ENCODE measurements at places on chromosomes 11 and 22. TPM values are rescaled to one million over a fixed set of nuclear protein-coding genes. Genes with fewer than 3 reads are reported as not detected.

The LMF2 gene
- 56.8 TPM for total RNA-seq

The OR5A1 gene
- not detected for total RNA-seq

The CATSPER1 gene
- not detected for total RNA-seq

The MRGPRX3 gene
- not detected for total RNA-seq

The OR52N4 gene
- total RNA-seq: not detected

The REXO2 gene
- 203 TPM for total RNA-seq

The HEPHL1 gene
- not detected for total RNA-seq

The KRTAP5-8 gene
- total RNA-seq: 0.36 TPM

The NCF4 gene
- total RNA-seq: 0.36 TPM

The CCDC87 gene
- total RNA-seq: 1.1 TPM

The DBX1 gene
- total RNA-seq: not detected

The DRAP1 gene
- 170 TPM for total RNA-seq

The LMNTD2 gene
- 0.36 TPM for total RNA-seq

GRCh38 chr11:114197799-114198500 is 98.2 kb upstream of the NNMT start:
- H3K27me3 ChIP-seq: no peaks in the 10 kb centered on the region
- peak; percentile 90 for DNase-seq

DNA sequence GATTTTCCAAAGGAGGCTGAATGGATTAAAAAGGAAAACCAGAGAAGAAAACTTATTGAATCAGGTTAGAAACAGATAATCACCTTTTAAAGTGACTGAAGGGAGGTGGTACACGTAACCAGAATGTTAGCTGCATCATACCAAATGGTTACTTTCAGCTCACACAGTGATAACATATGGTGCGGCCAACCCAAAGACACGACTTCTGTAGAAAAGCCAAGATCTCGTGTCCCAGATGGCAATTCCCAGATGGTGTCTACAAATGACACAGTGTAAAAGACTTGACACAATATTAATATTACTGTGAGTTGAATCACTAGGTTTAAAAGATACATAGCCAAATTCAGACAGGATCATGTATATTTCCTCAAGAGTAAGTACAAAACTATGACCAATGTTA is 5.2 kb downstream of the PPP2R1B start:
- no peak for DNase-seq
- H3K36me3 ChIP-seq: peaks cover 61% of the 10 kb centered on the region
- H3K27me3 ChIP-seq: no peaks in the 10 kb centered on the region
- no peak overlapping the region for H3K4me3 ChIP-seq
- peaks cover 13% of the 10 kb centered on the region for H3K4me1 ChIP-seq

- H3K27ac ChIP-seq: no peak overlapping the region
- H3K4me1 ChIP-seq: no peaks in the 10 kb centered on the region
- no peaks in the 10 kb centered on the region for H3K36me3 ChIP-seq
- H3K4me3 ChIP-seq: no peak overlapping the region
- DNase-seq: no peak
Observed at GRCh38 chr22:32994041-32994830, 63.9 kb downstream of the SYN3 start.

DNA sequence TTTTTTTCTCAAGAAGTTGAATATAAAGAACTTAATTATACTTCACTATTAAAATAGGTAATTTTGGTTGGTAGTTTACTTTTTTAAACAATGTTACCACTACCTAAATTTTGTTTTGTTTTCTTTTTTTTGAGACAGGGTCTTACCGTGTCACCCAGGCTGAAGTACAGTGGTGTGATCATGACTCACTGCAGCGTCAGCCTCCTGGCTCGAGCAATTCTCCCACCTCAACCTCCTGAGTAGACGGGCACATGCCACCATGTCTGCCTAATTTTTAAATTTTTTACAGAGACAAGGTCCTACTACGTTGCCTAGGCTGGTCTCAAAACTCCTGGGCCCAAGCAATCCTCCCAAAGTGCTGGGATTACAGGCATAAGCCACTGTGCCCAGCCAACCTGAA is 17.6 kb downstream of the SPCS2 start:
- H3K4me1 ChIP-seq: no peaks in the 10 kb centered on the region
- no peaks in the 10 kb centered on the region for H3K27me3 ChIP-seq
- peak overlapping the region; percentile 32 for H3K27ac ChIP-seq
- DNase-seq: no peak
- H3K36me3 ChIP-seq: peaks cover 32% of the 10 kb centered on the region
- no peak overlapping the region for H3K4me3 ChIP-seq

DNA sequence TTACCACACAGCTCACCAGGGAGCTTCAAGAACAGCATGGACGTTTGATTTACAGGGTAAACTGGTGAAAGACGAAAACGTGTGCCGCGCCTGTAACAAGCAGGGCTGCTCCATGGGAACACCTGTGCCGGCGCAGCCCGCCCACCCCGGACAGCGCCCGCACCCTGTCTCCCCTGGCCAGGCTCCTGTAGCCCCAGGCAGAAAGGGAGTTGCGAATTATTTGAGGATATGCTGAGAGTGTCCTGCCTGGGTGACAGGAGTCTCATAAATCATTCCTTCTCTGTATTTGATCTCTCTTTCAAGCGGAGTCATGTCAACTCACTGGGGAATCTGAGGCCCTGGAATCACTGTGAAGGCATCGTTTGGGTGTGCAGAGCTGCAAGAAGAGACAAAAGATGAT is 804.3 kb downstream of the OPCML start:
- H3K36me3 ChIP-seq: no peaks in the 10 kb centered on the region
- H3K27me3 ChIP-seq: no peaks in the 10 kb centered on the region
- H3K27ac ChIP-seq: no peak overlapping the region
- H3K4me3 ChIP-seq: no peak overlapping the region
- H3K4me1 ChIP-seq: no peaks in the 10 kb centered on the region
- no peak for DNase-seq

DNA sequence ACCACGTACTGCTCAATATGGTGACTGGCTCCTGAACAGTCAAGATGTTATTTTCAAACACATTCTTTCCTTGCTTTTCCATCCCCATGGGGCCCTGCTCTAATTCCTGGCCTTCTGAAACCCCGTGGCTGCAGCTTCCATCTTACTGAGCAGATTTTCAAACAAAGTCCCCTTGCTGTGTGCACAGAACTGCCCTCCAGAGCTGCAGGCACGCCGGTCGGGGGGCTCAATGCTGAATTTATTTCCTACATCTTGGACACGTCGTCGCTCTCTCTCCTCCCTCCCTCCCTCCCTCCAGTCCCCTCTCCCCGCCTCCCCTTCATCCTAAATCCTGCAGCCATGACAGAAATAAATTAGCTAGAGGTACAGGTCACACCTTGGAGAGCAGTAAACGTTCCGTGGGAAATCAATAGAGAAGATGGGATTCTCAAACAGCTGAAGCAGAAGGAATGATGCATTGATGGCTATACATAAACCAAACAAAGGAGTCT is 243.1 kb upstream of the BLID start:
- H3K4me3 ChIP-seq: no peak overlapping the region
- H3K27me3 ChIP-seq: peaks cover 16% of the 10 kb centered on the region
- no peak for DNase-seq
- no peak overlapping the region for H3K27ac ChIP-seq
- no peaks in the 10 kb centered on the region for H3K36me3 ChIP-seq
- no peaks in the 10 kb centered on the region for H3K4me1 ChIP-seq

- H3K4me1 ChIP-seq: peaks cover 20% of the 10 kb centered on the region
- no peak overlapping the region for H3K4me3 ChIP-seq
- H3K27me3 ChIP-seq: peaks cover 63% of the 10 kb centered on the region
- no peak for DNase-seq
- no peak overlapping the region for H3K27ac ChIP-seq
Observed at GRCh38 chr22:26648528-26649388, 8.6 kb upstream of the MIAT start.

- H3K27ac ChIP-seq: peak overlapping the region; percentile 80
- peak overlapping the region; percentile 21 for H3K4me3 ChIP-seq
- H3K4me1 ChIP-seq: peaks cover 33% of the 10 kb centered on the region
Observed at GRCh38 chr11:86151174-86152005, 82.5 kb upstream of the PICALM start.

DNA sequence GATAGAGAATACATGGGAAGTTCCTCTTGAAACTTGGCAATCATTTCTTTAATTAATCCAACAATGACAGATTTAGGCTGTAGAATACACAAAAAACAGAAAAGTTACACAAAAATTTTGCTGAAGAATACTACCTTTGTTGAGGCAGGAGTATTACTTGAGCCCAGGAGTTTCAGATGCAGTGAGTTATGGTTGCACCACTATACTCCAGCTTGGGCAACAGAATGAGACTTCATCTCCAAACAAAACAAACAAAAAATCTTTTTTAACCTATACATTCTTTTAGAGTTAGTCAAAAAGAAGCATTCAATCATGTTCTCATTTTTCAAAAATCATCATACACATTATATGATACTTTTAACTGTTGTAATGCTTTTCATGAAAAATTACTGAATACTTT is 22.1 kb downstream of the UEVLD start:
- H3K4me1 ChIP-seq: peaks cover 14% of the 10 kb centered on the region
- peaks cover 15% of the 10 kb centered on the region for H3K36me3 ChIP-seq
- no peak for DNase-seq
- H3K27ac ChIP-seq: no peak overlapping the region

DNA sequence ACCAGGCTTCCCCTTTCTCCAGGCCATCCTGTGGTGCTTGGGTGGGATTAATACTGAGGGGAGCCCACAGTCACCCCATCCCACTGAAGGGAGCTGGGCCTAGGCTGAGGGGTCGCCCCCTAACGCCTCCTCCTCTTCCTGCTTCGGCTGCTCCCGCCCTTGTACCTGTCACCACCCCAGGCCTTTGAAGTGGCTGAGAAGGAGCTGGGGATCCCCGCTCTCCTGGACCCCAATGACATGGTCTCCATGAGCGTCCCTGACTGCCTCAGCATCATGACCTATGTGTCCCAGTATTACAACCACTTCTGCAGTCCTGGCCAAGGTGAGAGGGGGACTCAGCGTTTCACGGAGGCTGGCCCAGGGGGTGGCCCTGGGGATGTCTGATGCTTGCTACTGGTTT is 6.1 kb downstream of the MICALL1 start:
- H3K27me3 ChIP-seq: no peaks in the 10 kb centered on the region
- H3K4me1 ChIP-seq: peaks cover 13% of the 10 kb centered on the region
- peak; percentile 39 for DNase-seq
- no peak overlapping the region for H3K4me3 ChIP-seq
- H3K27ac ChIP-seq: no peak overlapping the region
- H3K36me3 ChIP-seq: peaks cover 26% of the 10 kb centered on the region

- DNase-seq: no peak
- H3K27ac ChIP-seq: no peak overlapping the region
- no peaks in the 10 kb centered on the region for H3K36me3 ChIP-seq
- H3K27me3 ChIP-seq: peaks cover 7% of the 10 kb centered on the region
- H3K4me3 ChIP-seq: no peak overlapping the region
Observed at GRCh38 chr11:43674560-43674959, 6.0 kb upstream of the HSD17B12 start.

DNA sequence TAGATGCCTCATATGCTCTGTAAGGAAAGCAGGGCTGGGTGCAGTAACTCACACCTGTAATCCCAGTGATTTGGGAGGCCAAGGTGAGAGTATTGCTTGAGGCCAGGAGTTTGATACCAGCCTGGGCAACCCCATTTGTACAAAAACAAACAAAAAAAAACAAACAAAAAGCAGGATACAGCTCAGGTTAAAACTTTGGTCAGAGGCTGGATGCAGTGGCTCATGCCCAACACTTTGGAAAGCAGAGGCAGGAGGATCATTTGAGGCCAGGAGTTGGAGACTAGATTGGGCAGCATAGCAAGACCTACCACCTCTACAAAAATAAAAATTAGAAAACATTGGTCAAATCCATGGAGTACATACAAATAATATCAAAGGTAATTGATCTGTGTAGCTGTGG is 7.9 kb downstream of the CUL5 start:
- DNase-seq: no peak
- no peak overlapping the region for H3K4me3 ChIP-seq
- no peaks in the 10 kb centered on the region for H3K27me3 ChIP-seq
- H3K36me3 ChIP-seq: no peaks in the 10 kb centered on the region
- H3K27ac ChIP-seq: no peak overlapping the region
- peaks cover 26% of the 10 kb centered on the region for H3K4me1 ChIP-seq

- H3K27ac ChIP-seq: no peak overlapping the region
- no peak overlapping the region for H3K4me3 ChIP-seq
- peaks cover under 1% of the 10 kb centered on the region for H3K4me1 ChIP-seq
- no peak for DNase-seq
Observed at GRCh38 chr22:21051145-21051830, 5.5 kb downstream of the LRRC74B start.

GRCh38 chr11:64935359-64936081 is at the start of gene GPHA2:
GPHA2 (minus strand) TSS chr11:64935893; CDS start chr11:64935460, 433 bp downstream.
- peaks cover 33% of the 10 kb centered on the region for H3K36me3 ChIP-seq
- no peak within 1 kb of the TSS for H3K4me3 ChIP-seq
- DNase-seq: peak; percentile 52
- H3K27ac ChIP-seq: no peak within 1 kb of the TSS
- no peaks in the 10 kb centered on the region for H3K4me1 ChIP-seq

DNA sequence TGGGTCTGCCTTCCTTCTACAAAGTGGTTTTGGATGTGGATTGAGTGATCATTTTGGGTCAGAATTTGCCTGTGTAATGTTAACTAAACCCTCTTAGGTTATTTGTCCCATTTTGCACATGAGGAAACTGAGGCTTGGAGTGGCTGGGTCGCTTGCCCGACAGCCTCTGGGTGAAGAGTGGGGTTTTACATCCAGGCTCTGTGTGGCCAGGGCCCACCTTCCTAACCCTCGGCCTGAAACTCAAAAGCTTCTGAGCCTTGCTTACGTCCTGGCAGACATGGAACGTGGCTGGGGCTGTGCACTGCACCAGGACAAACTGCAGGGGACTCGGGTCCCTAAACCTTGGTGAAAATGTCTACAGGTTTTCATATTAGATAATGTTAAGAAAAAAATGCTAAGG is 542.4 kb downstream of the TBC1D22A start:
- no peak overlapping the region for H3K4me3 ChIP-seq
- H3K27me3 ChIP-seq: no peaks in the 10 kb centered on the region
- H3K4me1 ChIP-seq: no peaks in the 10 kb centered on the region
- no peak overlapping the region for H3K27ac ChIP-seq
- H3K36me3 ChIP-seq: no peaks in the 10 kb centered on the region

DNA sequence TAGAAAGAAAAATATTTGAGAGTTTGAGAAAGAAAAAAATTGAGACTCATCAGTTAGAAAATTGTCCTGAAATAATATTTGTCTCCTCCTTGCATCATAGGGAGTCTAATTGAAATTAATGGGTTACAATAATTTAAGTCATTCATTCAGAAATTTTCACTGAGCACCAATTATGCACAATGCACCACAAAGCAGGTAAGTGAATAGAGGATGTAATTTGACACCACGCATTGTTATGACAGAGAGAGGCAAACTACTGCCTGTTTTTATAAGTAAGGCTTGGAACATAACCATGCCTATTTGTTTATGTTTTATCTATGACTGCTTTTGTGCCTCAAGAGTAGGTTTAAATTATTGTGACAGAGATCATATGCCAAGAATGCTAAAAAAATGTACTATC is 537.9 kb upstream of the FAT3 start:
- H3K27me3 ChIP-seq: no peaks in the 10 kb centered on the region
- H3K4me3 ChIP-seq: no peak overlapping the region
- no peak overlapping the region for H3K27ac ChIP-seq
- no peaks in the 10 kb centered on the region for H3K36me3 ChIP-seq
- DNase-seq: no peak
- H3K4me1 ChIP-seq: no peaks in the 10 kb centered on the region

GRCh38 chr11:90717522-90717921 is 494.7 kb upstream of the CHORDC1 start:
- H3K4me1 ChIP-seq: no peaks in the 10 kb centered on the region
- DNase-seq: no peak
- no peaks in the 10 kb centered on the region for H3K27me3 ChIP-seq
